ENCODE measurements at places on chromosomes 2 and 18. TPM values are rescaled to one million over a fixed set of nuclear protein-coding genes. Genes with fewer than 3 reads are reported as not detected.
A peak's percentile ranks its signal among the peaks of the same experiment; 100 is the strongest.

LCT gene
- not detected for total RNA-seq

NEB gene
- 0.10 TPM for total RNA-seq

COL6A3 gene
- total RNA-seq = 0.69 TPM

CASP10 gene
- 0.87 TPM for total RNA-seq

ABCG8 gene
- total RNA-seq = 0.03 TPM

DNA sequence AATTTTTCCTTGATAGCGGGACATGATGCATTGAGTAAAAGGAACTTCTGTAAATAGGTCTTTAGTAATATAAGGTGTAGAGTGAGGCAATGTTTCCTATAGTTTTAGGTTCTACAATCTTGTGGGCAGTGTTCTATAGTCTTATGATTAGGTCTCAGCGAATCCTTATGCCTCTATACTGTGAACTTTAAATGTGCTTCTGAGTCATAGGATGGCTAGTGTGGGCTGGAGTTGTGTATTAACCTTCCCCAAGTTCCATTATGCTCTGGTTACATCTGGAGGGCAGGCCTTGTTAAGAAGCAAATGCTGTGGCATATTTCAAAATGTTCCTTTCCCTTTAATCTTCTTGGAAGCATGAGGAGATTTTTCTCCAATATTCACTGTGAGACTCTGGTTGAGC lies 73.5 kb downstream of the ROCK2 start:
- H3K4me3 ChIP-seq = no peak overlapping the region
- H3K27ac ChIP-seq = no peak overlapping the region
- no peak for DNase-seq
- H3K27me3 ChIP-seq = no peaks in the 10 kb centered on the region

DNA sequence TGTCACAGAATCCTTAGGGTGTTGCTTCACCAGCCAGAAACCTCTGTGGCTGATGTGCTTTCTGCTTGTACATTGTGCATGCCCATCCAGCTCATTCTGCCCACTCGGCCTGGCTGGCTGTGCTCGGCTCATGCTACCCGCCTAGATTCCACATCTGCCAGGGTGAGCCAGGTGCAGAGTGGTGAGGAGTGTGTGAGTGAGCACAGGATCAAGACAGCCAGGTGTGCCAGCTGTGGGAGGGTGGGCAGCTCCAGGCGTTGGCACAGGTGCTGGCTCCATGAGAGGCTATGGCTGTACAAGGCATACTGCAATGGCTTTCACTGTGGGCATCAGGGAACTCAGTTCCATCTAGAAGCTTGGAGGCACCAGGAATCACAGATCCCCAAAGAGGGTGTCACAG lies 1321.8 kb upstream of the CRIM1 start:
- no peak for DNase-seq
- no peak overlapping the region for H3K27ac ChIP-seq
- no peaks in the 10 kb centered on the region for H3K36me3 ChIP-seq
- H3K27me3 ChIP-seq = no peaks in the 10 kb centered on the region
- no peak overlapping the region for H3K4me3 ChIP-seq

- no peak overlapping the region for H3K4me3 ChIP-seq
- peaks cover 5% of the 10 kb centered on the region for H3K4me1 ChIP-seq
- no peaks in the 10 kb centered on the region for H3K36me3 ChIP-seq
- peak overlapping the region; percentile 52 for H3K27ac ChIP-seq
Observed at GRCh38 chr18:3037423-3037915, 24.5 kb upstream of the LPIN2 start.

DNA sequence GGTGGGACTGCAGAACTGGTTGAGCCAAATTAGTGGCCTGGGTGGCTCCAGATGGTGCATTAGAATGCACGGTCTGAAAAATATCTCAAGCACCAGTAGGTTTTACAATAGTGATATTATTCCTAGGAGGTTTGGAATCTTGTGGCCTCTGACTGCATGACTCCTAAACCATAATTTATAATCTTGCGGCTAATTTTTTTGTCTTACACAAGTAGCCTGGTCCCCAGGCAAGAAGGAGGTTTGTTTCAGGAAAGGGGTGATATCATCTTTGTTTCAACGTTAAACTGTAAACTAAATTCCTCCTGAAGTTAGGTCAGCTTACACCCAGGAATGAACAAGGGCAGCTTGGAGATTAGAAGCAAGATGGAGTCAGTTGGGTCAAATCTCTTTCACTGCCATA lies 98.9 kb upstream of the ARL4C start:
- no peaks in the 10 kb centered on the region for H3K27me3 ChIP-seq
- H3K4me1 ChIP-seq = no peaks in the 10 kb centered on the region
- no peak overlapping the region for H3K4me3 ChIP-seq
- no peaks in the 10 kb centered on the region for H3K36me3 ChIP-seq

Measured in Panc1 (cell line).